ENCODE measurements at places on chromosomes 12 and 14.

DNA sequence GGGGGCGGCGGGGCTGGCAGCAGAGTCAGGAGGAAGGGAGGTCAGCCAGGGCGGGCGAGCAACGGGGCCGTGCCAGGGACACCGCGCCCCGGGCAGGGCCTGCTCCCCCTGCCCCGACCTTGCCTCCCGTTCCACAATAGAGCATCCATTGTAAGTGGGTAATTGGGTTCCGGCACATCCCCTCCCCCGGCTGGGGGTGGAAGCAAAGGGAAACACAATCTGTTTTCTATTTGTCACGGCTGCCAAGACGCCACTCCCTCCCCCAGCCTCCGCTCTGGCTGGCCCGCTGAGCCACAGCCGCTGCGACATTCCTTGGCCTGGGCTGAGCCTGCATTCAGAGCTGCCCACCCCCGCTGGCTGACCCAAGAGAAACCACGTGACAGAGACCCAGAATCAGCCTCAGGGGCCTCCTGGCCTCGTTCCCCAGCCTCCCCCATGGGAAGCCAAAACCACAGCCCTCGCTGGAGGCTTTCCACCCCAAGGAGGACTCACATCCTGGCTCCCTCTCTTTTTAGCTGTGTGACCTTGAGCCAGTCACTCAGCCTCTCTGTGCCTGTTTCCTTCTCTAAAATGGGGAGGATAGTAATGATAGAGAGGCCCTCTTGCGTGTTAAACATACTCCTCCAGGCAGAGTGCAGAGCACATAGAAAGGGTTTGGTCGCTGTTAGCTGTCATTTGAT, 117.6 kb downstream of the SCARB1 start:
- DNase-seq = peak; percentile 58

GRCh38 chr12:131482199-131482598, 228.7 kb upstream of the SFSWAP start:
- no peak for DNase-seq

- DNase-seq = no peak
Measured at GRCh38 chr12:116390401-116391335, 113.2 kb upstream of the MED13L start.

- no peak for DNase-seq
Measured at GRCh38 chr12:120453977-120454376, 7.7 kb downstream of the GATC start.

- DNase-seq = no peak
Measured at GRCh38 chr12:57539-57938, 9.0 kb upstream of the IQSEC3 start.

- no peak for DNase-seq
Measured at GRCh38 chr14:64841772-64842750, 37.6 kb downstream of the SPTB start.

DNA sequence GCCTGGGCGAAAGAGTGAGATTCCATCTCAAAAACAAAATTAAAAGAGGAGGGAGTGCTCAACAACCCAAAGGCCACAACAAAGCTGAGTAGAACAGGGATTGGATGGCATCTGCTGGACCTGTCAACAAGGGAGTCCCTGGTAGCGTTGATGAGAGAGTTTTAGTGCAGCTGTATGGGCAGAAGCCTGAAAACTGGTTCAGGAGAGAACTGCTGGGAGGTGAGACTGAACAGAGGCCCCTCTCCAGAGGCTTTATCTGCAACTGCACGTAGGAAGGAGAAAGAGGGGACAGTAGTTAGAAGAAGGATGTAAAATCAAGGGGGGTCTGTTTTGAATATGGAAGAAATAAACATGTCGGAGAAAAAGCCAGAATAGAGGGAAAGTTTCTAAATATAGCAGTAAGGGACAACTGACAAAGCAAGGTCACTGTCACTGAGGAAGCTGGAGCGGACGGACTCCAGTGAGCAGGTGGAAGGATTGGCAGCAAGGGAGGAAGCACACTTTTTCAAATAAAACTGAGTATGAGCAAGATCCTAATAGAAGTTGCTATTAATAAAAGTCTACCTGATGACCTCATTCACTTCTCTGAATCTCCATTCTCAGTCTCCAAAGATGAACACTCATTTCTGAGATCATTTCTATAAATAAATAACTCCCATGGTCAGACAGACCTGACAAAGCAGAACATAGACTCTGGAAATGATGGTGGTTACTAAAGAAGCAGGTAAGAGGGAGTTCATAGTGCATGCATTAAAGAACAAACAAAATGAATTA, 11.8 kb upstream of the ATF1 start:
- no peak for DNase-seq

DNA sequence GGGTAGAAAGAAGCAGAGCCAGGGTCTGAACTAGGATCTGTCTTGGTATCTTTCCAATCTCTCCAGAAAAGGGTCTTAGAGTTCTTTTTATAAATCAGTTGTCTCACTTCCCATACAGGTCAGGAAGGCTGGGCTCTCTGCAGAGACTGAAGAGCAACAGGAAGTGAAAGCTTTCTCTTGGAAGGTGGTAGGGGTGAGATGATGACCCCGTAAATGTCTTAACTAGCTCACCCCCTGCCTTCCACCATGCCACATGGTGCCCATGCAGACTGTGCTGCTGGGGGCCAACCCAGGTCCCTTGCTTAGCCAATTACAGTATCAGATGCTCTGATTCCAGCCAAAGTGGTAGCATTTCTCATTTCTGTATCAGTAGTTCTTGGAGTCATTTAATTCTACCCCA, 17.6 kb upstream of the RASSF8 start:
- DNase-seq = no peak

DNA sequence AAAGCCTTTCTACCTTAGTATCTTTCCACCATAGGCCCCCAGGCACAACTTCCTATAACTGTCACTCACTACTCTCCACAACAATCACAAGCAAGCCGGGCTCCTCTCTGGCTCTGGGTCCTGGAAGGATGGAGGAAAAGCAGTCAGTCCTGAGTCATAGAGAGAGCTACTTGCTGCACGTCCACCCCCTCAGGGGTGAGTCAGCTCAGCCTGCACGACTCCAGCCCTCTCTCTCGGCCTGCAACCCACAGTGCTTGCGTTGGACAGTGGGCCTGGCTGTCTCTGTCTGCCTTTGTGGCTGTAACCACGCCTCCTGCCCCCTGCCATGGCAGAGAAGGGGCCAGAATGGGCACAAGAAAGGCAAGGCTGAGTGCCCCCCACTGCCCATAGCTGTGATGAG, 154.1 kb upstream of the FKBP4 start:
- DNase-seq = no peak

GRCh38 chr14:102663440-102663839, 71.0 kb downstream of the RCOR1 start:
- no peak for DNase-seq

DNA sequence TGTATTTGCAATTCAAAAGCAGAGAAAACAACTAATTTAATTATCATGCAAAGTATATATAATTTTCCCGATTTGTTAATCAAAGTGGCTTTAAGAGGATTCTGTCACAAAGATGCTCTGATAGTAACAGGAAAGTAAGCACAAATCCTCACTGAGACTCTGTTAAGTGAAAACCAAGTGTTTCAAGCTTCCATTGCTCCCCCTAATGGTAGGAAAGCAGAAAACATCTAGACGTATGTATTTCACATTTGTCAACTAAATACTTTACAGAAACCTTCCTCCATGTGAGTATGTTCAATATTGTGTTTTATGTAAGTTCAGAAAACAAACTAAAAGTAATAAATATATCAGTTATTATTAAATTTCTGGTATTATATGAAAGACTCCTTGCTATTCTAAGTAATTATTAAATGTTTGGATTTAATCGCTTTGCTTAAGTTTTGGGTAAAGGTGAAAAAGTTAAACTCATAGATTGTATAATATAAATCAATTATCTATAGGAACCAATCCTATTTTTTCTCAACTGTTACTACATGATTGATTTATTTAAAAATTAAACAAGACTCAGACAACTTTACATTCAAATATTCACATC, 1.5 kb upstream of the NTS start:
- no peak for DNase-seq

DNA sequence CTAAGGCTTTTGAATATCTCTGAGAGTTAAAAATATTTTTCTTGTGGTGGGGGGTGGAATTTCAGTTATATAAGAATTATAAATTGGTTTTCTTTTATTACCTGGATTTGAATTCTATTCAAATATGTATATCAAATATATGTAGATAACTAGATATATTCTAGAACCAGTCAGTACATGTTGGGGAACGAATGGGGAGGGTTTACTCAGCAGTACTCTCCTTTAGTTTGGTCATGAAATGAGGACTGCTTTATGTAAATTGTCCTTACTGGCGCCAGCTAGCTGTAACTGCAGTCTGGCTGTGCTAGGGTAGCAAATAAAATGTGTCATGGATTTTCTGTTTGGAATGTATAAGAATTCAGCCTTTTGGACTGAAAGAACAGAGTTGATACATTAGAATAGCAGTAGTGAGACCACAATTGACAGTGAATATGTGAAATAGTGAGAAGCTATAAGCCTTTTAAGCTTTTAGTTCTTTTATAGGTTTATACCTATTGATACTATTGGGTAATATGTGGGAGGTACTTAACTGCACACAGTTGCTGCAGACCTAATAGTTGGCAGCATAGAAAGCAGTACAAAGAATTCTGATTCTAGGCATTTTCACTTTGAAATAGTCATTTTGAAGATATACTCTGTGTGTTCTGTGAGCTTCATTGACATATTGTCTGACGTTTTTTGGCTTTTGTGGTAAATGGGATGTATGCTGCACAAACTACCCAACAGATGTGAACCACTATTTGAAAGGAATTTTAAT, 29.0 kb downstream of the ATF7IP start:
- peak; percentile 2 for DNase-seq

DNA sequence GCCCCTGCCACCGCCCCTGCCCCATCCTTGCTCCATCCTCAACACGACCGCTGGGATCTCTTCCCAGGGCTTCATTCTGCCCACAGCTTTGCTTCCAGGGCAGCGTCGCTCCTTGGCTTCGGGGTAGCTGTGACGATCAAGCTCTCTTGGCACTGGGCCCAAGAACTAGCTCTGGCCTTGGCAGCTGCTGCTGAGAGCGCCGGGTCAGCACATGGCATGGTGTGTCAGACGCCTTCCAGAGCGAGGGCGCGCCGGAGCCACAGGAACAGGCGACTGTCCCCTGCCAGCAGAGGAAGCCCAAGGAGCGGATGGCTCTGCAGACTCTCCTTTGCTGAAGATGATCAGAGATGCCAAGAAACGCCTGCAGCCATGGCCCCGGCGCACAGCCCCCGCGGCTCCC, 15.9 kb downstream of the RAB35 start:
- DNase-seq = peak; percentile 74

GRCh38 chr12:102504871-102505270, 24.5 kb upstream of the IGF1 start:
- no peak for DNase-seq

DNA sequence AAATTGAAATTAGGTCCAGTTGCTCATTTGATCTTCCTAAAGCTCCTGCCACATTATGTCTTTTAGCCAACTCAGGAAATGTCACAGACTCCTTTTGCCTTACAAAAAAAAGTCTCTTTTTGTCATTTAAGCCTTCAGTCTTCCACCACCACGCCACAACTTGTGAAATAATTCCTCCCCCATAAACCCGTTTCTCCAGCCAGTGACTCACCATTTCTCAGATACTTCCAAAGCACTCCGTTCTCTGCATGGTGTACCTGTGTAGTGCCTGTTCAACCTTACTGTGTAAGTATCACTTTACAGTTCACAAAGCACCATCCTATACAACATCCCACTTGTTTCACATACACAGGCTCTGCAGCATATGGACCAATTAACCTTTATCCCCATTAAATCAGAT, 139.5 kb upstream of the AEBP2 start:
- DNase-seq = no peak

DNA sequence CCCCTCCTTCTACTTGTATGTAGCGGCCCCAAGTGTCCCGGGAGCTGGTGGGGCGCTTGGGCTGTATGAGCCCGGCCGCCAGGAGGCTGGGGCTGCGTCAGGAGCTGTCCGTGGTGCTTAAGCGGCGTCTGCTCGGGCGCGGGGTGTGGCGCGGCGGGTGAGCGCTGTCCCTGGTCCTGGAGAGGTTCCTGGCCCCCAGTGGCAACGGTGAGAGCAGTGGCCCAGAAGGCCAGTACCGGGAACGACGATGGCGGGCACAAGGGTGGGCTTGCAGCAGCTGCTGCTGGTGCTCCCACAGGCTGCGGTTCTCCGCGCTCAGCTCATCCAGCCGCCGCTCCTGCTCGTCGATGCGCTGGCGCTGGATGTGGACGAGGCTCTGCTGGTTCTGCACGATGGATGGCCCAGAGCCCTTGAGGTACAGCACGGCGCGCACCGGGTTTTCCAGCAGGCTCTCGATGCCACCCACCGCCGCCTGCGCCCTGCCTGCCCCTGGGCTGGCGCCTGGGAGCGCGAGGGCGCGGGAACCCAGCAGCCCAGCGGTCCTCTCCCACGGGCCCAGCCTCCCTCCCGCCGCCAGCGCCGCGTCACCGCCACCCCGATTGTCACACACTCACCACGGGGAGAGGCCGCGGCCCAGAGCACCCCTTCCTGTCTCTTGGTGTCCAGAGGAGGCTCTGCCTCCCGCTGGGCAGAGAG, 41.9 kb upstream of the FKBP4 start:
- DNase-seq = peak; percentile 32

DNA sequence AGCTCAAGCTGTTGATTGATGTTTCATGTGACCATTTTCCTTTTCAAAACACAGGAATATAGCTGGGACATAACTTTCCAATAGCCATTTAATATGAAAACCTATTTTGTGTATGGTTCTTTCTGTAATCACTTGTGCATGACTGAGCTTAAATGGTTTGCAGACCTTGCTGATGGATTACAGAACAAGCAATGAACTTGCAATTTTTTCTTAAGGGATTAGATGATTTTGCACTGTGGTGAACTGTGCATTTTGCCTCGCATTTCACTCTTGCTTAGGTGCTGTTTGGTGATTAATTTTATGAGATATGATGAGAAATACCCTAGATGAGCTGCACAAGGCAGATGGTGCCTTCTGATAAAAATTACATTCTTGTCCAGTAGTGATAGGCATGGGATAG, 419.0 kb upstream of the FBXO33 start:
- DNase-seq = no peak

DNA sequence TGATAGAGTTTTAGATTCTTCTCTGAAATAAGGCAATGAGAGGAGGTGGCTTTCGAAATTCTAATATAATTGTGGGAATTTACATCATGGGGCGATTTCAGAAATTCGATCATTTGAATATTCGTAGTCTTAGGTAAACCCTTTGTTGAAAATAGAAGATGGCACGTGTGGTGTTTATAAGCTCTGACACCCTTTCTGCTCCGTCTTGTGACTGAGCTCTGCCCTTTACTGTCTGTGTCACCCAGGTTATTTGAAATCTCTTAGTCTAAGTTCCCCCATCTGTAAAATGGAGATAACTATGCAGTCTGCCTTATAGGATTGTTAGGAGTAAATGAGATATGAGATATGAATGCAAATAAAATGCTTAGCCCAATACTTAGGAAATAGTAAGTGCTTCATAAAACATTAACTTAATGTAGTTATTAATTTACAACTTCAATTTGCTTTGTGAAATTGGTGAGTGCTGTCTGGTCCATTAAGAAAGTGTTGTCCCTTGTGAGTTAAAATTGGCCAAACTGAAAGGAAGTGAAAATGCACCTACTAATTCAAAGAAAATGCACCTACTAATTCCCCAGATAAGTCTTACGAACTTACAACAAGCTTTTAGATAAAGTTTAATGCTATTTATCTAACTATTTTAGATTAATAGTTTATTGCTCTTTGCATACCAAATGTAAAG, 1.5 kb downstream of the BMAL2 start:
- no peak for DNase-seq

GRCh38 chr14:73741386-73741875, 27.2 kb upstream of the PNMA1 start:
- peak; percentile 47 for DNase-seq

Data from hypothalamus (tissue), 51 donors.